ENCODE measurements at places on chromosomes 4 and X.

DNA sequence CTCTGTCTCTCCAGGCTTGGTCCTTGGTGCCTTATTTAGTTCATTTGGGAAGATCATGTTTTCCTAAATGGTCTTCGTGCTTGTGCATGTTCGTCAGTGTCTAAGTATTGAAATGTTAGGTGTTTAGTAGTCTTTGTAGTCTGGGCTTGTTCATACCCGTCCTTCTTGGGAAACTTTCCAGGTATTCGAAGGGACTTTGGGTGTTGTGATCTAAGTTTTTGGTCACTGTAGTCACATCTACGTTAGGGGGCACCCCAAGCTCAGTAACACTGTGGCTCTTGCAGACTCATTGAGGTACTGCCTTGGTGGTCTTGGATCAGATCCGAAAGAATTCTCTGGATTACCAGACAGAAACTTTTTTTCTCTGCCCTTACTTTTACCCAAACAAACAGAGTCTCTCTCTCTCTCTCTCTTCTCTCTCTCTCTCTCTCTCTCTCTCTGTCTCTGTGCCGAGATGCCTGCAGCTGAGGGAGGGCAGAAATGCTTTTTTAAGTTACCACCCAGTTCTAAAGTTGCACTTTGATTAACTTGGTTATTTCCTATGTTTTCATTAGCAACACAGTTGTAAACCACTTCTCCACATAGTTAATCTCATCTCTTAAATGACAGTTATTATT is 67.6 kb upstream of the SLC7A3 start:
- DNase-seq = no peak

DNA sequence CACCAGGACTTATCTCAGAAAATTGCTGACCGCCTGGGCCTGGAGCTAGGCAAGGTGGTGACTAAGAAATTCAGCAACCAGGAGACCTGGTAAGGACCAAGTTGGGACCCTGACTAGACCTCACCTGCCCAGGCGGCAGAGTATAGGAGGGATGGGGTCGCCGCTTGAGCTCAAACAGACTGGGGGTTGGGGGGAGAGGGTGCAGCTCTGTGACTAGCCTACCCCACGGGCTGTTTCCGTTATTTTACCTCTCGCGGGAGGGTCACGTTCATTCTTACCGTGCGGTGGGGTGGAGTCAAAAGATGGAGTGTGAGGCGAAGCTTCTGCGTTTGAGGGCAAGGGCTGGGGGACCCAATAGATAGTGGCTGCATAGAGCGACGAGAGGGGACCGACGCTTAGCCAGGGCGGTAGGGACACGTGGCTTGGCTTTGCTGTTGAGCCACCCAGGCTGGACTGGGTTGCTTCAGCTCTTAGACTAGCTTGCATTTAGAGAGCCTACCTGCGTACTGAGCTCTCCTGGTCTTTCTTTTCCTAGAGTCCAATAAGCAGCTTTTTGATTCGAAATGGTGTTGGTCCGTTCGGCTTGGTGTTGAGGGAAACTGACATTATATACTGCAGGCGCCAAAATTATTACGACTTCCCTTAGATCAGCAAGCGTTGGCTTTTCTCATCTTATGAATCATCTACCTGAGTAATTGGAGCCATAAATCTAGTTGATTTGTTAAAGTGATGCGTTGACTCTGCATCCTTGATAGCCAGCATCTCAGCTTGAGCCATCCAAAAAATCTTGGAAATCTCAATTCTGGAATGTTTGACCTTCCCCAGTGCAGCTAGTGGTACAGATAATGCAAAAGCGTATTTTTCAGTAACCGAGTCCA is 591 bp downstream of the PRPS1 start:
- peak; percentile 4 for DNase-seq

GRCh38 chrX:4944767-4945166 is 1231.3 kb upstream of the PRKX start:
- DNase-seq = no peak

DNA sequence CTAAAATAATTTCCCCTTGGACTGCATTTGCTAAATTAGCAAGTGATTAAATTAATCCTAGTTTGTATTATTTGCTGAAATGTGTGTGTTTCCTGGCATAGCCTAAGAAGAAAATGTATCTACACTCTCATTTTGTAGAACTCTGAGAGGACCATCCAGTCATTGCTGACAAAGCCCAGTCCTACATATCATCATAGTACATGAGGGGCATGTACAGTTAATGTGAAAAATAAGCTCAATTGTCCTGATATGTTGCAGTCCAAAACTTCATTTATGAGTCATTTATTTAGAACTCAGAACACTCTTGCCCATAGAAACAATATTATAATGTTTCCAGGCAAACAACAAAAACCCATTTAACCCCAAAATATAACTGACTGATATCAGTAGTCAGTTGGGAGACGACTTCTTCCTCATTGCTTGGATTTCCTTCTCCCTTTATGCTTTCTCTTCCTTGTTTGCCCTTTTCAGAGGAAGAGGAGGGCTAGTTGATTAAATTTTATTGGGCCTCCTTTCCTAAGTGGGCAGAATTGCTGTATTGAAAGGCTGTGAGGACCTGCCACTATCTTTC is 26.9 kb upstream of the BBS12 start:
- no peak for DNase-seq

DNA sequence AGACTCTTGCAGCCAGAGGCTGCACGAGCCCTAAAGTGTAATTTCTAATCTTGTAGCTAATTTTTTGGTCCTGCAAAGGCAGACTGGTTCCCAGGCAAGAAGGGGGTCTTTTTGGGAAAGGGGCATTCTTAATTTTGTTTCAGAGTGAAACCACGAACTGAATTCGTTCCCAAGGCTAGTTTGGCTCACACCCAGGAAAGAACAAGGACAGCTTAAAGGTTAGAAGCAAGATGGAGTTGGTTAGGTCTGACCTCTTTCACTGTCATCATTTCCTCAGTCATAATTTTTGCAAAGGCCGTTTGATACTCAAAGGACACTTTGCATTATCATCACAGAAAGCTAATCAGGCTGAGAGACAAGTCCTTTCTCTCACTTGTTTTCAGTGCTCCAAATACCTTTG is 30.9 kb downstream of the XG start:
- no peak for DNase-seq

GRCh38 chrX:28628120-28628519 is 40.9 kb downstream of the IL1RAPL1 start:
- no peak for DNase-seq

DNA sequence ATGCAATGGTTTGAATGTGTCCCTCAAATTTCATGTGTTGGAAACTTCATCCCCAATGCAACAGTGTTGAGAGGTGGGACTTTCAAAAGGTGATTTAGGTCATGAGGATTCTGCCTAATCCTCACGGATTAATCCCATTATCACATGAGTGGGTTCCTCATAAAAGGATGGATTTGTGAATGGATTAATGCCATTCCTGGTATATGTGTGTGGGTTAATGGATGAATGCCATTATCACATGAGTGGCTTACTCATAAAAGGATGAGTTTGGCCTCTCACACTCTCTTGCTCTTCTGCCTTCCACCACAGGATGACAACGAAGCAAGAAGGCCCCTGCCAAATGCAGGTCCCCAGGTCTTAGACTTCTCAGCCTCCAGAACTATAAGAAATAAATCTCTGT is 30.5 kb upstream of the NEUROG2 start:
- DNase-seq = no peak

DNA sequence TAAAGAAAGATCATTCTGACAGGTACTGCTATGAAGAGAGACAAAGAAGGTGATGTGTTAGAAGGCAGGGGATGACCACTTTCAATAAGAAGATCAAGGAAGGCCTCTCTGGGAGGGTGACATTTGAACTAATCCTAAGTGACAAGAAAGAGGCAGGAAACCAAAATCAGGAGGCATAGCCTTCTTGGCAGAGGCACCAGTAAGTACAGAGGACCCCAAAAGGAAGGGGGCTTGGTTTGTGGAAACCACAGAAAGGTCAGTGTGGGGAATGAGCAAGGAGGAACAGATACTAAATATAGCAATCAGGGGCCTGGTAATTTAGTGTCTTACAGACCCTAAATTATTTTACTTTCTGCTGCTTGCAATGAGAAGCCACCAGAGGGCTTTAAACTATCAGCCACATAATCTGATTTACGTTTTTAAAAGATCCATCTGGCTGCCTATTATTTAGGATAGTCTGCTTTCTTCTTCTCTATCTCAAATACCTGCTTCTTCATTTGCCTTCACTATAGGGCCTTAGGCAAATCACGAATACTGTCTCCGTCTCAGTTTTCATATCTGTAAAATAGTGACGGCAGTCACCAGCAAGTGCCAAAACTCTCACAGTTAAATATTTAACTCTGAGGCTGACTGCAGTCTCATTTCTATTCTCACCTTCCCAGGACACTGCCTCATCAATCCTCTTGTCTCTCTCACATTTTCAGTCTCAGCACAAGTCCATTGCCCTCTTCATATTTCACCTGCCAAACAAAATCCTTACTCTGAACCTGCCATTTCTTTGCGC is 16.7 kb downstream of the NR3C2 start:
- DNase-seq = no peak

GRCh38 chr4:173829565-173829964 is 299.5 kb upstream of the HAND2 start:
- DNase-seq = no peak

GRCh38 chr4:3211866-3212265 is 37.1 kb upstream of the MSANTD1 start:
- DNase-seq = no peak

DNA sequence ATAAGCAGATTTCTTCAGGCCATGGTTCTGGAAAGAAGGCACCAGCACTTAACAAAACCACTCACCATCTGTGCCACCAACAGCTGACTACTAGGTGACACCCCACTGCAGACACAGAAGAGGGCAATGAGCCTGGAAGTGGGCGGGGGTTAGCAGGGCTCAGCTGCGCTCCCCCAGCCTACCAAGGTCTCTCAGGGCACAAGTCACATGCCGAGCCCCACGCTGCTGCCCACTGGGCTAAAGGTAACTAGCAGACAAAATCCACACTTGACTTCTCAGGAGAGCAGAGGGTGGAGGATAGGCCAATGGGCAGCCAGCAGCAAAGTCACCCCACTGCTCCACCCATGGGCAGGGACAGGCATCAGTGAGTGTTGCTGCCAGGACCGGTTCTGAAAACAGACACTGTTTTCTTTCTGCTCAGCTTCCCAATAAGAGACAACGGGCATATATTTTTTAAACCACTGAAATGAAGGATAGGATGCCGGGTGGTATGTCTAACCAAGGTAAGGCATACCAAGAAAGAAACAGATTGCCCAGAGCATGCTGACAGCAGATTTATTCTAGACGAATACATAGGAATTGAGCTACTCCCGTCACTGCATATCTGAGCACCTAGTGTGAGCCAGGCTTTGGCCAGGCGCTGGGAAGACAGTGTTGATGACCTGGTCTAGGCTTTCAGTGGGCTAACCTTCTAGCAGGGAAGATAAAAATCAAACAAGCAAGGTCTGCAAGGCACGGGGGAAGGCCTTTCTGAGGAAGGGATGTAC is 20.1 kb downstream of the ACSL1 start:
- DNase-seq = no peak

DNA sequence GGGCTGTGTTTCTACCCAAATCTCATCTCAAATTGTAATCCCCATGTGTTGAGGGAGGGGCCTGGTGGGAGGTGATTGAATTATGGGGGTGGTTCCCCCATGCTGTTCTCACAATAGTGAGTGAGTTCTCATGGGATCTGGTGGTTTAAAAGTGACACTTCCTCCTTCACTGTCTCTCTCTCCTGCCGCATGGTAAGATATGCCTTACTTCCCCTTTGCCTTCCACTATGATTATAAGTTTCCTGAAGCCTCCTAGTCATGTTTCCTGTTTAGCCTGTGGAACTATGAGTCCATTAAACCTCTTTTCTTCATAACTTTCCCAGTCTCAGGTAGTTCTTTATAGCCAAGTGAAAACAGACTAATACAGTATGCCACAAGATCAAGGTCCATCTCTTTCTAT is 70.0 kb upstream of the MSX1 start:
- no peak for DNase-seq

DNA sequence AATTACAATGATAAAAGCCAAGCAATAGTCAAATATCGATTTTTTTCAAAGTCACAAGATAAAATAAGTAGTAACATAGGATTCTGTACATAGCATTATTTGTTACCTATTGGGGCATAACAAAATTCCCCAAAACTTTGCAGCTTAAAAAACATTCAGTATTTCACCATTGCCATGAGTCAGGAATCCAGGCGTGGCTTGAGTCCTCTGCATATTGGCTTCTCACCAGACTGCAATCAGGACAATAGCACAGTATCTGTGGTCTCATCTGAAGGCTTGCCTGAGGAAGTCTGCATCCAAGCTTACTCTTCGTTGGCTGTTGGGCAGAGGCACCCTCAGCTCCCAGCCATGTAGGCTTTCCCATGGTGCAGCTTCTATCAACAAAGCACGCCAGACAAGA is 6.2 kb upstream of the CTBP1 start:
- no peak for DNase-seq

- DNase-seq = no peak
Observed at GRCh38 chr4:78205591-78205990, 148.5 kb downstream of the FRAS1 start.

GRCh38 chr4:71691416-71692073 is 92.3 kb downstream of the GC start:
- DNase-seq = no peak

GRCh38 chr4:81465406-81466340 is 6.0 kb downstream of the RASGEF1B start:
- no peak for DNase-seq

DNA sequence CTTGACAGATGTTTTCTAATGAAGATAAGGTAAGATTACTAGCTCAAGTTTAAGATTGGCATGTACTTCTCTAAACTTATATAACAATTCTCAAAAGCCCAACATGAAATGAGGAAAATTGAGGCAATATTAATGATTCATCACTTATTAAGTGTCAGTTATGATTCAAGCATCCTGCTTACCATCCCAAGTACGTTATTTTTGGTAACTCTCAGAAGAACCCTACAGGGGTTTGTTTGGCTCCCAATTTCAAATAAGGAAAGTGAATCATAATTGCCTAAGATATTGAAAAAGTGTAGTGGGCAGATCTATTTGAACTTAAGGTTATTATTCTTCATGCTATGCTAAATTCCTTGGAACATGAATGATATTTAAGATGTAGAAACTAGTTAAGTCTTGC is 387.9 kb upstream of the TENM3 start:
- DNase-seq = no peak

GRCh38 chrX:48474127-48474526 is 1.9 kb upstream of the FTSJ1 start:
- no peak for DNase-seq

GRCh38 chrX:53084863-53085262 is 2.7 kb downstream of the TSPYL2 start:
- no peak for DNase-seq

GRCh38 chr4:35912174-35912573 is 332.1 kb downstream of the ARAP2 start:
- no peak for DNase-seq

DNA sequence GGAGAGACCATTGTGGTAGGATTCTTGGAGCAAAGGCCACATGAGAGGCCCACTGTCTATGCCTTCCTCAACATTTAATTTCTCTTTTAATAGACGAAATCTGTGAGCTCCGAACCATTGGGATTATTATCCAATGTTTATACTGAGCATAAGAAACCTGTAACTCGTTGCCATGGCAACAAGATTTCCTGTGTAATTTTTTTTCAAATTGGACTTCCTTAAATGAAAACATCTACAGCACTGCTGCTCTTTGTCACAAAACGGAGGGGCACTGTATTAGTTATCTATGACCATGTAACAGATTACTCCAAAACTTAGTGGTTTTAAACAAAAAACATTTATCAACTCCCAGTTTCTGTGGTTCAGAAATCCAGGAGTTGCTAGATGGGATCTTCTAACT is 38.7 kb downstream of the PPP1R2C start:
- no peak for DNase-seq

- DNase-seq = no peak
Observed at GRCh38 chrX:22310779-22311178, 38.1 kb downstream of the CBLL2 start.

Measured in stimulated activated CD4-positive, alpha-beta T cell treated with anti-CD3 and anti-CD28 coated beads, Interleukin-15, amount 100 ng/mL, for 1 hour (primary cell).